GM10248 (cell line): ENCODE measurements at places on chromosomes 5 and 9.

DNA sequence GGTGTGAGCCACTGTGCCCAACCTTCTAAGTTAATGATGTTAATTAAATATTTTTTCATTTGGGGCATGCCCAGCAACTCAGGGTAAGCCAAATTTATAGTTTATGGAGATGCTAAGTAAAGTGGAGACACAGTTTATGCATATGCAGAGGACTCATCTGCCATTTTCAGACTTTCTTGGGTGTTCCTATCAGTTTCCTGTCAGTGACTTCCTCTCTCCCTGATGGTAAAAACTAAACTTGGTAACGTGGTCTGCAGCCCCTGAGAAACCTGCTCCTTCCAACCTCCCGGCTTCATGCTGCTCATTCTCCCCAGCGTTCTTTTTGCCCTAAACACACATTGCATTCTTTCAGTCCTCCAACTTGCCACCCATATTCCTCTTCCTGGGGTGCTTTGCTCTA, 48.4 kb upstream of the TUT7 start:
- no peak for DNase-seq

GRCh38 chr5:31757806-31758205, 118.9 kb downstream of the PDZD2 start:
- no peak for DNase-seq

DNA sequence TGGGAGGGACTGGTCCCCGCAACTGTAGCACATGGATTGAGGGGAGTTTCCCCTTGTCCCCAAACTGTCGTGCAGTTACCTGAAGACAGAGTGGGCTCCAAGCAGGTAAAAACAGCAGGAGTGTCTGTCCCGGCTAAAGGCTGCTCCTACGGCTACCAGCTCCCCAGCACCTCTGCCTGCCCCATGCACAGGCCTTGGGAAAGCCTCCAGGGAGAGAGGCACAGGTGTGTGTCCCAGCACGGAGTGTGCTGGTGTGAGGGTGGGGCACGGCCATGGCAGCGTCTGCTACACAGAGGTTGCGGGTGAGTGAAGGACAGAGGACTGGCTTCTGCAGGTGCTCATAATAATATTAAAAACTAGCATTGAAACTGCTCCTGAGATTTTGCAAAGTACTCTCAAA, 30.4 kb downstream of the STC2 start:
- DNase-seq = no peak

DNA sequence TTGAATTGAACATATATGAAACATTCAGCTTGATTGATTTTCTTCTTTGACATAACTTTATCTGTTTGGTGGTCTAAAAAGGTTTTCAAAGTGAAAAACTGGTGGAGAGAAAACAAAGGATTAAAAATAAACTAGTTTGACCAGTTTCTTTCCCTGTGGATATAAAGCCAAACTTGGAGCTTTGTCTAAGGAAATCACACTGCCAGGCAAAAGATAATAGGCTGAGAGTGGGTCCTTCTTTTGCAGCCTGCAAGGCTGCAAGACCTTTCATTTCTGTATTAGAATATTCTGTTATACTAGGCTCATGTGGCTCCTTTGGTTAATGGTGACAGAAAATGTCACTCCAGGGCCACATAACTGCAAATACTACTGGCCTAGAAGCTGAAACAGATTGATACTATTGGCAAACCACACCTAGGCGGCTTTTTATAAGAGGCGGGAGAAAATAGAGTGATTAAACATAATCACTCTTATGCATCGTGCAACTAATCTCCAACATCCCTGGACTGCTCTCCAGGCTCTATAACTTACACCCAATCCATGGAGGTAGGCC, 129.1 kb upstream of the ZNF462 start:
- DNase-seq = no peak

DNA sequence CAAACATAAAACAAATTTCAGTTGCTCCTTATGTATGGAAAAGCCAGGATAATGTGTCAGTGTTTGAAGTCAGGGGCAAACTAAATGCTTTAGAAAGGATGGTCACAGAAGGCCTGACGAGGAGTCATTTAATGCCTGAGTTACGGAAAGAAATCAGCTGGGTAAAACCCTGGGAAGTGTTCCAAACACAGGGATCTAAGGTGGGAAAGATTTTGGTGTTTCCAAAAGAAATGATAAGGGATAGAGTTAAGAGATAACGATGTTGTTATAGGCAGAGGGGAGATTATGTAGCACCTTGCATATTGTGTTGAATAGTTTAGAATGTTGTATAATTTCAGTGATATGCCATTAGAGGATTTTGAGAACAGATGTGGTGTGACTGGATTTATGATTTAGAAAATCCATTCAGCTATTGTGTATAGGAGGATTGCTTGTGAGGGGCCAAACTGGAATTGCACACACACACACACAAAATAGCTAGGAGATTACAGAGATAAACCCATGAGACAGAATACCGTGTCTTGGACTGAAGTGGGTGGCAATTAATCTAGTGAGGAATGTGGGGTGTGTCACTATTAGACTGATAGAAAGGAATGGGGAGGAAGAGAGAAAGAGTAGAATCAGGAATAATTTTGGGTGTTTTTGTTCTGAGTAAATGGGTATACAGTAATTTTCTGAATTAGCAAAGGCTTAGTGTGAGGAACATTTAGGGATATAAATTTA, 274.2 kb upstream of the DAB2 start:
- no peak for DNase-seq

DNA sequence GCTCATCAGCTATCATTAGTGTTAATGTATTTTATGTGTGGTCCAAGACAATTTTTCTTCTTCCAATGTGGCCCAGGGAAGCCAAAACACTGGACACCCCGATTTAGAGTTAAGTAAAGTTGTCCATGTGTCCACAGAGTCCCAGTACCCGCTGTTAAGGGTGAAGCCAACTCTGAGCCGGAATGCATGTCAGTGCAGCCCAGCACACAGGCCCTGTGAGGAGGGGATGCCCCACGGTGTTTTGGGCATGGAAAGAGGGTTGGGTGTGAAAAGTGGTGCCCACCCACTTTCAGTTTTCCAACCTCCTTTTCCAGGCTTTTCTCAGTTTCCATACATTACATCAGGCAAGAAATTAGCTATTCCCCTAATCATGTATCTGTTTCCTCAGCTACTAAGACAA, 24.4 kb downstream of the SHC3 start:
- DNase-seq = no peak

- no peak for DNase-seq
Measured at GRCh38 chr5:91255396-91256141, 127.5 kb downstream of the ARRDC3 start.

DNA sequence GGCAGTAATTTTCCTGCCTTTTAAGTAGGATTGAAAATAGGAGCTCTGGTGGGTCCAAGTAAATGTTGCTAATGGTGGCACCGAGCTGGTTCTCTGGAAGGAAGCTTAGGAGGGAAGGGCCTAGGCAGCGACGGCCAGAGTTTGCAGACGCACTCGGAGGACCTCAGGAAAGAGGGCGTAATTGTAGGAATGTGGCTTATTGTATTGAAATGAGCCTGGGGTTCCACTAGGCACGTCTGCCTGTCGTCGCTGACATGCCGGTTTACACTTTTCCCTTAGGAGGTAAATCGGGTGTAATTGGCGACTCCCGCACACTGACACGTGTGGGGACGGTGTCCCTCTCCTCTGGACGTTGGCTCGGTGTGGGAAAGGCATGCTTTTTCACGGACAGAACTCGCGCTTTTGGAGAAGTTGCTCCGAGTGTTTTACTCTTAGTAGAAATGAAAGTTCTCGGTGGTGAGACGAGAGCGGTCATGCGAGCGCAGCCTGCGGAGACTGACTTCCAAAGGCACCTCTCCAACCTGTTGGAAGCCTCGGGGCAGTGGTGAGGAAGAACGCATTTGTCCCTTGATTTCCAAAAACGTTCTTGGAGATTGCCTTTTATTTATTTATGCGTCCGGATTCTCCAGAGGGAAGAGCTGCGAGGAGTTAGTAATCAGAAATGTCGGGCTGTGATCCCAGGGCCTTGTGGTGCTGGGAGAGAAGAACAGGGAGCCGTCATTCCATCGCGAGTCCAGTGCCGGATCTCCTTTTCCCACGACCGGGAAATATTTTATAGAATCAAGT, 1.3 kb downstream of the NR4A3 start:
- DNase-seq = no peak

DNA sequence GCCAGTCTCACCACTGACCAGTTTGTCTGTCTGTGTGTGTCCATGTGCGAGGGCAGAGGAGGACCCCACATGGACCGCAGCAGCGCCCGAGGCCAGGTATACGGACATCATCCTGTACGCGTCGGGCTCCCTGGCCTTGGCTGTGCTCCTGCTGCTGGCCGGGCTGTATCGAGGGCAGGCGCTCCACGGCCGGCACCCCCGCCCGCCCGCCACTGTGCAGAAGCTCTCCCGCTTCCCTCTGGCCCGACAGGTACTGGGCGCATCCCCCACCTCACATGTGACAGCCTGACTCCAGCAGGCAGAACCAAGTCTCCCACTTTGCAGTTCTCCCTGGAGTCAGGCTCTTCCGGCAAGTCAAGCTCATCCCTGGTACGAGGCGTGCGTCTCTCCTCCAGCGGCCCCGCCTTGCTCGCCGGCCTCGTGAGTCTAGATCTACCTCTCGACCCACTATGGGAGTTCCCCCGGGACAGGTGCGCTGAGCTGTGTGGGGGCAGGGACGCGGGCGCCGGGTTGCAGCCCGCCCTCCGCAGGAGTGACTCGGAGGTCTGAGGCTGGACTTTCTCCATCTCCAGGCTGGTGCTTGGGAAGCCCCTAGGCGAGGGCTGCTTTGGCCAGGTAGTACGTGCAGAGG, 6.5 kb downstream of the FGFR4 start:
- DNase-seq = no peak

DNA sequence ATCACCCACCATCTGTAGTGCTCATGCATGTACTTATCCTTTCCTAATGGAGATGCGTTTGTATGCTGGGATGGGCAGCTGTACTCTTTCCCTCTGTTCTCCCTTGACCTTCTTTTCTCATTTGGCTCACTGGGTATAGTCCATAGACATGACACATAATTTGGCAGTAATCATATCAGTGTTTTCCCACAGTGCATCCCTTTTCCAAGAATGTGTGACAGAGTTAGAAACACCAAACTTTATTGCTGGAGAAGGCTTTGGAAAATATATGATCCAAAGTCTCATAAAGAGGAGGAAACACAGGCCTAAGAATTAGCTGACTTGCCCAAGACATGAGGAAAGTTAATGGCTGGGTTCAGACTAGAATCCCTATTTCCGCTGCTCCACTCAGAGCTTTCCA, 1233.4 kb upstream of the DMAC1 start:
- no peak for DNase-seq

- no peak for DNase-seq
Measured at GRCh38 chr9:20002011-20002410, 213.2 kb upstream of the SLC24A2 start.

DNA sequence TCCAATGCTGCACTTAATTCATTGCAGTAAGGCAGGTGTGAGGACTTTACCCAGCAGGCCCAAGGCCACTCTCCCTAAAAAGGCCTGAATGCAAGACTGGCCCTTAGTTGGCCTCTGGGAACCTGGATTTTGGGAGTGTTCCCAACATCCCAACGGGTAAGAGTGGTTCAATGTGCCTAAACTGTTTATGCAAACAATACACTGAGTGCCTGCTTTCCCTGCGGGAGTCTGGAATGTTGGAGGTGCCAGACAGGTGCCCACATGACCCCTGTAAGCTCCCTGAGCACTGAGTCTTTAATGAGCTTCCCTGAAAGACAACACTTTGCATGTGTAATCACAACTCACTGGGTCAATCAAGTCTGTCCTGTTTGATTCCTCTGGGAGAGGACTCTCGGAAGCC, 37.4 kb downstream of the NSUN2 start:
- DNase-seq = no peak

- no peak for DNase-seq
Measured at GRCh38 chr5:16773991-16774390, 157.2 kb upstream of the RETREG1 start.

GRCh38 chr5:158856291-158856690, 243.4 kb downstream of the EBF1 start:
- no peak for DNase-seq
